ENCODE measurements at places on chromosomes 5 and 9.

GRCh38 chr5:81830596-81830995 is 79.7 kb upstream of the SSBP2 start:
- DNase-seq, result no peak

DNA sequence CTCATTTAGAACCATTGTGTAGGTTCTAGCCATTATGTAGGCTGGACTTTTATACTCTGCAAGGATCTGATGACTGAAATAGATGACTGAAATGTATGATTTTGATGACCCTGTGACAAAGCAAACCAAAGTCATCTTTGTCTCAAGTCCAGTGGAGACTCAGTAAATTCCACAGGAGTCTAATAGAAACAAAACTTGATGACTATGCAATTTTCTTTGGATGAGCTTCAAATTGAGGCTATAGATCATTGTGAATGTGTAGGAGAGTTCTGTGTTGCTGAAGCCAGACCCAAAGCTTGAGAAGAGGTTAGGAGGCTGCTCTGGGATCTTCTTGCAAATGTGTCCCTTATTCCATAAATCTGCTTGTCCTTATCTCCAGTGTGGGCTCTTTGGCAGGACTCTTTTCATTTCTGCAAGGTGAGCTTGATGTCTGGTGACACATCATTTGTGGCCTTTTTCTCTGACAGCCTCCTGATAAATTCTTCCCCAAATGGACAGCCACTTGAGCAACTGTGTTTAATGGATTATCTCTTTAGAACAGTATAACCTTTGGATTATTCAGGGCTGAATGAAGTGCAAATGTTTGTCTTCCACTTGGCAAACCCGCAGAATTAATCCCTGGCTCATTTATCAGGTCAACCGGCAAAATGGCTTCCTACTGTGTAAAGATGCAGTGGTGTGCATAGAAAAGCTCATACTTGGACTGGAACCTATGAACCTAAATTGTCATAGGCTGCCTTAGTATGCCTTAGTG is 235.1 kb upstream of the ANKH start:
- DNase-seq, result no peak

DNA sequence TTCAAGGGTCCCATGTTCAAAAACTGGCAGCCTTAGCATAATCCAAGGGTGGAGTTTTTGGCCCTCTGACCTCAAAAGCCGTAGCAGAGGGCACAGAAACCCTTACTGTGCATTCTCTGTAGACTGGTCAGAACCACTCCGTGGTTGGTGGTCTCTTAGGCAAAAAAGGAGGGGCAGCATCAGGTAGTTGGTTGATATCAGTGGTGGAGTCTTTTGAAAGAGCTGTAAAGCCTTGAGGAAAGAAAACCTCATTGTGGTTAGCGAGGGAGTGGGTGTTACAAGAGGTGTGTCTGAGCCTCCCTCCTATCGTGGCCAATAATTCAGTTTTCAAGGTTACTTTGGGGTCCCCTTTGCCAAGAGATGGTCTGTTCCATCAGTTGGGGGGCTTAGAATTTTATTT is 40.9 kb downstream of the ARHGEF28 start:
- no peak for DNase-seq

DNA sequence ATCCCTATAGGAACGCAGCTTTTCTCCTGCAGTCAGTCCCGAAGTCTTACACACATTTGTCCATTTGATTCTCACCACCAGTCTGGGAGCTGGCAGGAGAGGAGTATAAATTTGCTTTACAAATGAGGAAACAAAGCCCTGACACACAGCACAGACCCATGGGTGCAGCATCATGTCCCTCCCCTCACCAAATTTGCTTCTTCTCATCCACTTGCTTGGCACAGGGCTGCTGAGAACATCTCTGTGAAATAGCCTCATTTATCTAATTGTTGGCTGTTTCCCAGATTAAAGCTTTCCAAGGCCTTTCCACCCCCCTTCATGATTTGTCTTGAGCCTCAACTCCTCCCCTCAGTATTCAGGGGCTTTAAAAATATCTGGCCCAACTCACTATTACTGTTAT is 11.3 kb upstream of the ADRB2 start:
- DNase-seq, result no peak

DNA sequence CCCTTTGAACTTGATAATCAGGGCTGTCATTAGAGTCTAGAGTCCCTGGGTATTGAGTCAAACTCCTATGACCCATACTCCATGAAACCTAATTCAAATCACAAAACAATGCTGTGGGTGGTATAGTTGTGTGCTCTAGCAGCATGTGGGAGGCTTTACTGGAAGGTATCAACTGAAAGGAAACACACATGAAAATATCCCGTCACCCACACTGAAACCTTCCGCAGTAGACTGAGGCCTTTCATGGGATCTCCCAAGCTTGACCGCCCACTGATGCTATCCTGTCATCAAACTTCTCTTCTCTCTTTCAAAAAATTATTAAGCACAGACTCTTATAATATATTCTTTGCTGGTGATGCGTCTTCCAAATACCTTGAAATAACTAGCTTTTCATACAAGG is 569.1 kb upstream of the MEF2C start:
- DNase-seq, result no peak

DNA sequence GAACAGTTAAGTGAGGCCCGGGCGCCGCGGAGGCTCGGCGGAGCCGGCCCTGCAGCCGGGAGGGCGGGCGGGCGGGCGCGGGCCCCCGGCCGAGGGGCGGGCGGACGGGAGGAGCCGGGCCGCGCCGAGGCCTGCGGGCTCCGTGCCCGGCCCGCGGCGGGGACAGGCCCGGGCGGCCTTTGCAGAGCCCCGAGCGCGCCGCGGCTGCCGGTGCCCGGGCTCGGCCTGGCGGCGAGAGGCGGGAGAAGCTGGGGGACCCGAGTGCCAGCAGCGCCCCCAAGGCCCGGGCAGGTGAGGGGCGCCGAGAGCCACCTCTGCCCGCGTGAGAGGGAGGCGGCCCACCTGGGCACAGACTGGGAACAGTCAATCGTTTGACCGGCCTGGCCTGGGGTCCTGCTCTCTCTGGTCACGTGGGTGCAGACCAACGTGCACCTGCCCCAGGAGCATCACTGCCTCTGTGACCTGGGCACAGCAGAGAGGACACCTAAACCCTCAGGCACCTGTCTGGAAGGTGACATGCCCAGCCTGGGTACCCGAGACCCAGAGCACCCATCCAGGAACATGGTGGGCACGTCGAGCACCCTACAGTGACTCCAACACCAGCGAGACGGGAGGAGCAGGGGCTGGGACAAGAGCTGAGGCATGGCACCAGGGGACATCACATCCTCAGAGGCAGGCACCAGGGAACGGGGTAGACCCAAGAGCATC is 531 bp downstream of the MVB12B start:
- no peak for DNase-seq

DNA sequence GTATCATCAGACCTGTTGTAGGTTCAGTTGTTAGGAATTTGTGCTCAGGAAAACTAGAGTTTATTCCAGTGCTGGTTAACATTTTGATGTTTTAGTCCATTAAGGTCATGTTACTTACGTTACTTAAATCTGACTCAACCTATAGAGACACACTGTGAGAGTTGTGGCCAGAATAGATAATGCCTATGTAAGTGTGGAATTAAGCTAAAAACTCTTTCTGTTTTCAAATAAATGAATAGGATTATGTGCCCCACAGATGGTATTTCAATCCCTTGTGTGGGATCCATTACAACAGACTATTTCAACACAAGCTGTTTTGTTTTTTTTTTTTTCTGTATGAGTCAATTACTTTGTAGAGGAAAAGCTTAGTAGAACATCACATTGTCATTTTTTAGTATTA is 68.1 kb downstream of the MEGF10 start:
- DNase-seq, result no peak

DNA sequence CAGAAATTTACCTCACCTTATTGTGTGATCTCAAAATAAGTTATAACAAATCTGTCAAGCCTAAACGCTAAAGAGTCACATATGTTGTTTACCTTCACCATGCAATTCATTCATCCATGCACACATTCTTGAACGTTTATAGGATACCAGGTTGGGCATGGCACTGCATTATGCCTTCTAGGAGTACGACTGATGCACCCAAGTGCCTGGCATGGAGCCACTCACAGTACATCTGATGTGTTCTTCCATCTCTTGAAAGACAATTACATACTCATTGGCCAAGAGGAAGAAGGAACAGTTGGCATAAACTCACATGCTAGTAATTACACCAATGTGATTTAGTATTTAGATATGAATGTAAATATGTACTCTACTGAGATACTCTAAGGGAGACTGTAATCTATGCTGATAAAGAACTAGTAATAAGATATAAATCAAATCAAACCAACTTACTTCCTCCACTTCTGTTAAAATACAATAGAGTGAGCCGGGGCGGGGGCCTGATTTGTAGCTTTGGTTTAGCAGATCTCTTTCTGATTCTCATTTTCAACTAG is 90.7 kb downstream of the LPAR1 start:
- no peak for DNase-seq

GRCh38 chr5:160638161-160638742 is 213.8 kb downstream of the ATP10B start:
- DNase-seq, result no peak

- no peak for DNase-seq
These were observed 37.8 kb upstream of the SLC6A3 start for GRCh38 chr5:1483064-1483463.

- DNase-seq, result no peak
These were observed 10.6 kb upstream of the EXOC3 start for GRCh38 chr5:432201-432927.

DNA sequence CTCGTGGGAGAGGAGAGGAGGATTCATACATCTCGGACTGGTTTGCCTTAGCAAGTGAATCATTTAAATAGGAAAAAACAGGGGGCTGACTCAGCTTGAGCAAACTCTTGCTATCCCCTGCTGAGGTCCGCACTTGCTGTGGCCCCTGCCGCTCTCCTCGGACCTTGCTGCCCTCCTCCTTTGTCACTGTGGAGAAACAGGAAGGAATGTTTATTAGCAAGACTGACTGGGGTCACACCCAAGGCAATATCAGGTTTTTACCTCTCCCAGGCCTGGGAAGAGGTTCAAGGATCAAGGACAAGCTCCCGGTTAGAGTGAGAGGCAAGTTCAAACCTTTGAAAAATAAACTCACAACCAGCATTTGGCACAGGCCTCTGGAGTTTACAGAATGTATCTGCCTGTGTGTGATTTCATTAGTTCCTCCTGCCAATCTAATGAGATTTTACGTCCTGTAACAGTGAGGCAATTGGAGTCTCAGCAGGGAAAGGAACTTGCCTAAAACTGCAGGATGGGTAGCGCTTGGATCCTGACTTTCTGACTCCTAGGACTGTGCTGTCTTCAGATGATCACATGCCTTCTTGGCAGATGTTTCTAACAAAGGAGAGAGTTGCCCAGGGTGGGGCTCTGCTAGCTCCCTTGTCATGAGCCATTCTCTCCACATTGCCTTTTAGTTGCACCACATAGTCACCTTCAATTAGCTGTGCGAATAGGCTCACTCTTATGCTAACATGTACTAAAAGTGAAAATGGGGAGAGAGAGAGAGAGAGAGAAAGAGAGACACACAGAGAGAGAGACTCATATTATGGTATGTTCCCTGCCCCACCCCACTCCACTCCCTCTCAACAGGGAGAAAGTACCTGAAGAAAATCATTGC is 108.6 kb upstream of the CDKN2B start:
- DNase-seq, result no peak

DNA sequence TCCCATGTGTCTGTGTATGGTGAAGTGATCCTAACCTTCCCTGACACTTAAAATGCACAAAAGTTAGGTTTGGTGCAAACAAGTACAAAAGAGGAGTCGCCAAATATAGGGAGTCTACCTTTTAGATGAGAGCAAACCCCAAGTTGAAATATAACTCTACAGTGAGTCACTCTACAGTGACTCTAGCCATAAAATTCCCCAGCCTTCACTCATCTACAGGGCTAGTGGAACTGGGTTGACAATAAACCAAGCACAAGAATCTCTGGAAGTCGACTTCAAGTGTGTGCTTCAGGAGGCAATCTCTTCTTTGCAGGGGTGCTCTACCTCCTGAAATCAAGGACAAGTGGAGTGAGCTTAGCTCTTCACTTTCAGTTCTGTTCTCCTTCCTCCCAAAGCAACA is 3.3 kb downstream of the SHISAL2B start:
- no peak for DNase-seq

DNA sequence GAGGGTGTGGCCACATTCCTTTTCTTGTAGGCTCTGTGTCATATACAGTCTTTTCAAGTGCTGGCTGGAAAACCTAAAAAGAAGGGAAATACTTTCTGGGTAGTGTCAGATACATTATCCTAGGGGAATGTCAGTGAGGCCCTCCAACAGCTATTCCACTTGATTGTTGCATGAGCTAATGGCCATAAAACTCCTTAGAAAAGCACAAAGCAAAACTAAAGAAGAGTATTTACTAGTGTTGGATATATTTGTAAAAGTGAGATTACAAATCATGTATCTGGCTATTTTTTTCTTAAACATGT is 829 bp downstream of the ANXA1 start:
- DNase-seq, result no peak

GRCh38 chr9:27349698-27350080 is 52.7 kb upstream of the EQTN start:
- DNase-seq, result no peak

DNA sequence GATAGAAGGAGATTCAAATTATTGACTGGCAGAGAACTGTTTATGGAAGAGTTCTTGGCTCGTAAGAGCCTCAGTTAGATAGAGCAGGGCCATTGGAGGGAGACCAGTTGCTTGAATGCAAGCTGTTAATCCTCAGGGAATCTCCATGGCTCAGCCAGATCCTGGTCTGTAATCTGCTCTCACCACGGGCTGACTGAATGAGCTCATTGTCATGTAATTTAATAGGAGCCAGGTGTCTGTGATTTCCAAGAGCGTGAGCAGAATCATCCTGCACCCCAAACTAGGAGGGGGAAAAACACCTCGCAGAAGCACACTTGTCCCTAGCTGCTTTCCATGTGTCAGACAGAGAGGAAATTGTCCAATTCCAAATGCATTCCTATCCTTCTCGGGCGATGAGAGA is 19.1 kb upstream of the KCNMB1 start:
- DNase-seq, result no peak

- no peak for DNase-seq
These were observed 279.5 kb downstream of the IRX1 start for GRCh38 chr5:3875144-3875543.

- DNase-seq, result no peak
These were observed 54.9 kb upstream of the BOD1 start for GRCh38 chr5:173671121-173671949.

GRCh38 chr9:117744856-117745389 is 40.7 kb downstream of the TLR4 start:
- DNase-seq, result peak; percentile 4

DNA sequence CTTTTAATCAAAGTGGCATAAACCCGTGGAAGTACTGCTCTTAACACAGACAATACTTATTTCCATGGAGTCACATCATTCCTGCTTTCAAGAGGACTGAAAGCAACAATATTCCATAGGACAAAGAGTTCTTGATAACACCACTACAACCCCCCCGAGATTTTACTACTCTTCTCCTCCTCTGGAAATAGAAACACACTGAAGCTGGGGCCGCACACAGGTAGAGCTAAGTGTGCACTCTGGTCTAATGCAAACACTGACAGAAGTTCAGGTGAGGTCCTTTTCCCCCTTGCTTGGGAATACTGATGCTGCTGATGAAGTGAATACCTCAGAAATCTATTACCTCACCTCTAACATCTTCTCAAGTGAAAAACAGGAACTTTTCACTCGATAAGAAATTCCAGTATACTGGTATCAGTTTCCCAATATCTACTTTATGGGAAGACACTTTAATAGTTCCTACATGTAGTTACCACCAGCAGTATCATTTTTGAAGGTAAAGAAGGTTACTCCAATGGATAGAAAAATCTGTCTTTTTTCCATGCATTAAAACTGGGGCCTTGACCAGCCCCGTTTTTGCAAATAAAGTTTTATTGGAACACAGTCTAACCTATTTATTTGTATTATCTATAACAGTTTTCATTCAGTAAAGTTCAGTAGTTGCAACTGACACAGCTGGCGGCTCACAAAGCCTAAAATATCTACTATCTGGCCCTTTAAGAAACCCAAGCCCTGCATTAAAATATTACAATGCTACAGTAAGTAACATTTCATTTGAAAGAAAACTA is 50.0 kb downstream of the GOLPH3 start:
- DNase-seq, result no peak
